ENCODE measurements at places on chromosomes 12 and 14.

DNA sequence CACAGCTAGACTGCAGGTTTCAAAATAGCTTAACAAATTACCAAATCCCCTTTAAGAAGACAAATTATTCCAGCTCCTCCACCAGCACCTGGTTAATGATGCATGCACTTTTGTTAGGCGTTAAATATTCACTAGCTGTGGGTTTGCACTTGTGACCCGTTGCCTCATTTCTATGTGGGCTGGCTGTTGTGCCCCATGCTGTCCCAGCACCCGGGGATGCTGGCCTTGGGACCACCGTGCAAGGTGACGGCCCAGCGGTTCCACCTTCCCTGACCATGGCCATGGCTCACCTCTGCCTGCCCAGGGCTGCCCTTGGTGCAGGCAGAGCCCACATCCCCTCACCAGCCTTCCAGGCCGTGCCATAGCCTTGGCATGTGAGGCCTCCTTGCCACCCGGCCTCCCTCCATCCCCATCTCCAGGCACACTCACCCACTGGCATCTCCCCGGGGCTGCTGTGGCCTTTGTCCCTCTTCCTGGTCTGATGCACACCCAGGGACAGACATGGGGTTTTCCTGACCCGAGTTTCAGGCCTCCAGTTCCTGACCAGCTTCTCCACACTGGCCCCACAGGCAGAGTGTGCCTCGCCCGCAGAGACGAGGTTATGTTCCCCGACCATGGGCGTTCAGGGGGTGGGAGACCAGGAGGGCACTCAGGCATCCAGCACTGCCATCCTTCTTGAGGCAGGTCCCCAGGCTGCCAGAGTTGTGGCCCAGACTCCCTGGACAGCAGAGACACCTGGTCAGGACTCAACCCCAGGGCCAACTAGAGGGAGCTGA lies 20.3 kb upstream of the C14orf180 start:
- DNase-seq: no peak

GRCh38 chr14:100078997-100079725 lies 13.9 kb downstream of the EVL start:
- DNase-seq: peak; percentile 82

DNA sequence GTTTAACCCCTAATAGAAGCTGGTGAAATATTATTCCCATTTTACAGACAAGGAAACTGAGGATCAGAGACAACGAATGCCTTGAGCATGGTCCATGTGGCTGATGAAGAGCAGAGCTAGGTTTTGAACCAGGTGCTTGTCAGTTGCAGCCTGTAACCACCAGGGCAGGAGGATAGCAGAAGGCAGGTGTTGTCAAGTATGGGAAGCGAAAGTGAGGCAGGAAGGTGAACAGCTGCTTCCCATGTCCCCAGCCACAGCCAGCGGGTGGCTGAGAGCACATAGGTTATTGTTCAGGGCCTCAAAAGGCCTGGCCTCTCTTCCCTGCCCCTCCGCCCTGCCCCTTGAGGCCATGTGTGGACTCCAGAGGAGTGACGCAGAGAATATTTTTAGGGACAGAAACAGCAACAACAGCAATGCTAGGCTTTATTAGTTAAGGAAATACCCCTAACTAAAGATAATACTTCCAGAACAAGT lies 39.6 kb downstream of the IQSEC3 start:
- DNase-seq: no peak

DNA sequence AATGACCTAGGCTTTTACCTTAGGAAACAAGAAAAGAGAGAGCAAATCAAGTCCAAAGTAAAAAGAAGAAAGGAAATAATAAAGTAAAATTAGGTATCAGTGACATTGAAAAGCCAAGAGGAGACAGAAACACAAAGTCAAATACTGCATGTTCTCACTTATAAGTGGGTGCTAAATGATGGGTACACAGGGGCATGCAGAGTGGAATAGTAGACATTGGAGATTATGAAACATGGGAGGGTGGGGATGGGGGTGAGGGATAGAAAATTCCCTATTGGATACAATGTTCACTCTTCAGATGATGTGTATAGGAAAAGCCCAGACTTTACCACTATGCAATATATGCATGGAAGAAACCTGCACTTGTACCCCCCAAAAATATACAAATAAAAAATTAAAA lies 35.1 kb upstream of the CLMN start:
- DNase-seq: no peak

DNA sequence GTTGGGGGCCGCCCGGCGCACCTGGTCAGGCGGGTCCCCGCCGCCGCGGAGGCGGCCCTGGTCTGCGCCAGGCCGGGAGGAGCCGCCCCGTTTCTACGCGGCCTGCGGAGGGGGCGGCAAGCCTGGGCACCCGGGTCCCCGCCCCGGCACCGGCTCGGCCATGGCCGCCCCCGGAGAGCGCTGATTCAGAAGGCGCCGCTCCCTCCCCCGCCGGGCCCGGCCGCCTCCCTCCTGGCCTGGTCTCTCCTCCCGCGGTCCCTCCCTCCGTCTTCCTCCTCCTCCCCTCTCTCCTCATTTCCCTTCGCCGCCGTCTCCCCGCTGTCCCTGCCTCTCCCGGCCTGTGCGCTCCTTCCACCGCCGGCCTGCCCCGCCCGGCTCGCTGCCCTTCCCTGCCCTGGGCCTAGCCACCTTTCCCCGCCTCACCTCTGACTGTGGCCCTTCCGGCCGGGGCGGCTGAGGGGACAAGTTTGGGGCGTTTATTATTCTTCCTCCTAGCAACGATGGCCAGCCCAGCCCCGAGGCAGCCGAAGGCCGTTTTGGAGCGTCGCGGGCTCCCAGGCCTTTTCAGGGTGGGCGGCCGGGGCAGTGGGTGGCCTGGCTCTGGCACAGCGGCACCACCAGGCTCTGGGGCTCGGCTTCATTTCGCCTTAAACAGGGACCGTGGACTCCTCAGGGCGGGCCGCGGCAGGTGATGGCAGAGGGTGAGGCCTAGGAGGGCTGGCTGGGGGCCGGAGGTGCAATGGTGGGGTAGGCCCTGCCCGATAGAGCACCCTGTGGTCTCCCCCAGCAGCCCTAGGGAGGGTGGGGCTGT lies 768 bp downstream of the CEP170B start:
- peak; percentile 73 for DNase-seq
